ENCODE measurements at places on chromosomes 7 and 10.

GRCh38 chr10:79355420-79356017 is 8.2 kb downstream of the PPIF start:
- peaks cover 48% of the 10 kb centered on the region for H3K36me3 ChIP-seq
- no peak for DNase-seq
- no peaks in the 10 kb centered on the region for H3K4me1 ChIP-seq
- H3K27me3 ChIP-seq: no peaks in the 10 kb centered on the region
- no peak overlapping the region for H3K27ac ChIP-seq
- H3K4me3 ChIP-seq: no peak overlapping the region

DNA sequence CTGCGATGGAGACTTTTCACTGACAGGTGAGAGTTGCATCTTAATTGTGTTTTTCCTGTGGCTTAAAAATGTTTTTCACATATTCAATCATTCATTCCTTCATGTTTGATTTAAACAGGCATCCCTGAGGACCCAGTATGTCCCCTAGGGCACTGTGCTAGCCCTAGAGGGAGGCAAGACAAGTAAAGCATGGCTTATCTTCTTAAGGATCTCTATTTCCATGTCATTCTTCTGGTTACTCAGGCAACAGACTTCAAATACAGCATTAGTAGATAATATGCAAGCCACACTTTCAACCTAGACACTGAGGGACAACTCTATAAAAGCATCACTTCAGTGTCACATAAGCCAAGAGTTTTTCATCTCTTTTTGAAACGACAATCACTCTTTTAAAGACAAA is 29.2 kb downstream of the CDK1 start:
- no peak overlapping the region for H3K27ac ChIP-seq
- H3K4me3 ChIP-seq: no peak overlapping the region
- H3K4me1 ChIP-seq: peaks cover 15% of the 10 kb centered on the region
- no peaks in the 10 kb centered on the region for H3K27me3 ChIP-seq

DNA sequence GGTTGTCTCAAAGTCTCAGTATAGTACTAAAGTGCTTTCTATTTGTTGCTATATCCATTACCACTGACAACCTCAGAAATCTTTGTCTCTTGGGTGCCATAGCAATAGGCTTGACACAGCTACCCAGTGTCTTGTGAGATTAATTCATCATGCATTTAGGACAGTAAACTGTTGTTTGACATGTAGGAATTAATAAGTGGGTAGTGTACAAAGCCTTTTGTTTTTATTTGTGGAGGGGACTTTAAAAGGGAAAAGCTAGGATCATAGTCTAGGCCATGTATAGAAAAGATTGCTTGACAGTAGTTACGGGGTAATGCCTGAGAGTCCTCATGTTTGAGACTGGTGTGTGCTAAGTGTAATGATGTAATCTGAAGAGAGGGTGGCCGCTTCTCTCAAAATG is 102.6 kb upstream of the AGR3 start:
- no peak overlapping the region for H3K27ac ChIP-seq
- H3K4me1 ChIP-seq: peaks cover 55% of the 10 kb centered on the region
- DNase-seq: no peak
- no peaks in the 10 kb centered on the region for H3K27me3 ChIP-seq
- peaks cover 18% of the 10 kb centered on the region for H3K36me3 ChIP-seq
- no peak overlapping the region for H3K4me3 ChIP-seq

- DNase-seq: no peak
- no peaks in the 10 kb centered on the region for H3K36me3 ChIP-seq
- no peak overlapping the region for H3K27ac ChIP-seq
- H3K4me3 ChIP-seq: no peak overlapping the region
- H3K4me1 ChIP-seq: no peaks in the 10 kb centered on the region
- no peaks in the 10 kb centered on the region for H3K27me3 ChIP-seq
Measured at GRCh38 chr7:5872326-5872725, 8.3 kb upstream of the OCM start.

DNA sequence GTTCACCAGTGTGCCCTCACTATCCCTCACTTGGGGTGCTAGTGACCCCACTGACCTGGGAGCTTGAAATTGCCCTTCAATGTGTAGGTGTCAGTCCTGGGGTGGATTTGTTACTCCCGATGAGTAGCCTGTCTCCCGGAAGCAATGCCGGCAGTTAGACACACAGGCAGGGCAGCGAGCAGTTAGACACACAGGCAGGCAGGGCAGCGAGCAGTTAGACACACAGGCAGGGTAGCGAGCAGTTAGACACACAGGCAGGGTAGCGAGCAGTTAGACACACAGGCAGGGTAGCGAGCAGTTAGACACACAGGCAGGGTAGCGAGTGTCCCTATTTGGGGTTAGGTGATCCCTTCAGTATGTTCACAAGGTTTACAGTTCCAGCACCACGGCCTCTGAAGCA is 44.0 kb downstream of the VWA2 start:
- DNase-seq: no peak
- H3K4me3 ChIP-seq: no peak overlapping the region
- peaks cover 10% of the 10 kb centered on the region for H3K4me1 ChIP-seq
- H3K27me3 ChIP-seq: no peaks in the 10 kb centered on the region
- H3K36me3 ChIP-seq: no peaks in the 10 kb centered on the region

GRCh38 chr10:101224910-101225823 is 4.1 kb downstream of the LBX1 start:
- no peaks in the 10 kb centered on the region for H3K4me1 ChIP-seq
- peaks cover 37% of the 10 kb centered on the region for H3K27me3 ChIP-seq
- H3K4me3 ChIP-seq: no peak overlapping the region
- H3K27ac ChIP-seq: no peak overlapping the region
- DNase-seq: no peak

- no peak overlapping the region for H3K27ac ChIP-seq
- H3K27me3 ChIP-seq: no peaks in the 10 kb centered on the region
Measured at GRCh38 chr10:120480065-120480600, 23.1 kb downstream of the PLPP4 start.

GRCh38 chr7:151008511-151009323 is 15.6 kb downstream of the ATG9B start:
- H3K27me3 ChIP-seq: no peaks in the 10 kb centered on the region
- DNase-seq: peak; percentile 26
- H3K27ac ChIP-seq: no peak overlapping the region
- H3K4me3 ChIP-seq: no peak overlapping the region
- peaks cover 33% of the 10 kb centered on the region for H3K4me1 ChIP-seq

DNA sequence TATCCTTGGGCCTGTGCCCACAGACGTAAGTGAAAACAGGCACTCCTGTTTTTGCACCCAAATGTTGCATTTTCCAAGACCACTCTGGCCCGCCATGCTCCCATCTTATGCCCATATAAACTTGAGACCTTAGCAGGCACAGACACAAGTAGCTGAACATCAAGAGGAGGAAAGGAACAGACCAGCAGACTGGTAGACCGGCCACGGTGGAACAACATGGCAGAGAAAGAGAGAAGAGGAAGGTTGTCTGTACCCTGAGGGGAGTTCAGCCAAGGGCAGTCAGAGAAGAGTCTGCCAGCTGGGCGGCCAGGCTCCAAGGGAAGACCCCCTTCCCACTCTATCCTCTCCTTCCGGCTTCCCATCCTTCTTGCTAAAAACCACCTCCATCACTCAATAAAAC is 85.3 kb downstream of the GPR37 start:
- no peaks in the 10 kb centered on the region for H3K4me1 ChIP-seq
- no peak for DNase-seq
- H3K4me3 ChIP-seq: no peak overlapping the region
- no peak overlapping the region for H3K27ac ChIP-seq
- H3K36me3 ChIP-seq: no peaks in the 10 kb centered on the region

DNA sequence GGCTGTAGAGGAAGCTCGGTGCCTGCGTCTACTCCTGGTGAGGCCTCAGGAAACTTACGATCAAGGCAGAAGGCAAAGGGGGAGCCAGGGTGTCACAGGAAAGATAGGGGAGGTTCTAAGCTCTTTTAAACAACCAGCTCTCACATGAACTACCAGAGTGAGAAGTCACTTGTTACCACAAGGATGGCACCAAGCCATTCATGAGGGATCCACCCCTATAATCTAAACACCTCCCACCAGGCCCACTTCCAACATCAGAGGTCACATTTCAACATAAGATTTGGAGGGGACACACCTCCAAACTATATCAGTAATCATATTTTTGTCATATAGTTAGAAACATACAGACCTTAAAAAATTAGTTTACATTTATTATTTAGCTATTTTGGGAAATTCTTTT is 9.4 kb downstream of the NOC3L start:
- 0 out of 2 replicates have a peak, but pooled peaks cover 5% of the 10 kb centered on the region for H3K4me1 ChIP-seq
- H3K27ac ChIP-seq: no peak overlapping the region

GRCh38 chr10:11663763-11664555 is 52.5 kb upstream of the USP6NL start:
- no peak overlapping the region for H3K27ac ChIP-seq
- no peaks in the 10 kb centered on the region for H3K27me3 ChIP-seq
- no peaks in the 10 kb centered on the region for H3K36me3 ChIP-seq
- DNase-seq: no peak
- no peaks in the 10 kb centered on the region for H3K4me1 ChIP-seq

Data from PC-9 (cell line).